A549 treated with ZK216348 at 1 μM for 4 hours (cell line): ENCODE measurements at places on chromosomes 2 and 18. TPM values are rescaled to one million over a fixed set of nuclear protein-coding genes. Genes with fewer than 3 reads are reported as not detected.

Gene CPO
- total RNA-seq = 0.13 TPM in 1 of 5 replicates, not detected in the others

Gene KCNK3
- total RNA-seq = 0.38 to 0.97 TPM (median 0.79 TPM) in 5 replicates

Gene WDCP
- 10.7 to 16.3 TPM (median 13.0 TPM) in 5 replicates for total RNA-seq

Gene ADAM23
- total RNA-seq = 9.1 to 12.6 TPM (median 10.1 TPM) in 5 replicates

Gene MALT1
- total RNA-seq = 6.8 to 12.1 TPM (median 11.1 TPM) in 5 replicates

Gene FLACC1
- 0.34 to 0.57 TPM in 2 of 5 replicates, not detected in the others for total RNA-seq

Gene UGT1A3
- total RNA-seq = 0.12 to 0.19 TPM (median 0.17 TPM) in 3 of 5 replicates, not detected in the others

Gene ANKRD30BL
- not detected in 5 replicates for total RNA-seq

Gene FBXO36
- 0.92 to 2.6 TPM (median 1.2 TPM) in 5 replicates for total RNA-seq

Gene RNF152
- total RNA-seq = 0.09 to 0.15 TPM in 2 of 5 replicates, not detected in the others

Gene PROM2
- 0.11 to 0.19 TPM (median 0.15 TPM) in 3 of 5 replicates, not detected in the others for total RNA-seq

Gene CCDC85A
- total RNA-seq = 0.12 to 0.28 TPM (median 0.17 TPM) in 5 replicates

Gene MAP3K19
- not detected in 5 replicates for total RNA-seq

Gene EVX2
- not detected in 5 replicates for total RNA-seq

Gene DOK6
- total RNA-seq = not detected in 5 replicates

Gene RAPGEF4
- 0.20 to 0.27 TPM (median 0.25 TPM) in 4 of 5 replicates, not detected in the other for total RNA-seq

Gene PGAP1
- 1.1 to 3.3 TPM (median 2.5 TPM) in 5 replicates for total RNA-seq

Gene NEDD4L
- total RNA-seq = 26.7 to 33.6 TPM (median 30.8 TPM) in 5 replicates

Gene CROCC2
- not detected in 5 replicates for total RNA-seq

Gene ACSL3
- 117 to 265 TPM (median 128 TPM) in 5 replicates for total RNA-seq

Gene CNGA3
- not detected in 5 replicates for total RNA-seq

Gene LNPK
- total RNA-seq = 7.6 to 19.0 TPM (median 13.2 TPM) in 5 replicates

Gene ALPP
- total RNA-seq = 2.4 to 3.3 TPM (median 2.7 TPM) in 5 replicates

Gene TSN
- total RNA-seq = 55.0 to 92.9 TPM (median 60.7 TPM) in 5 replicates

Gene ANKRD44
- total RNA-seq = 1.2 to 3.3 TPM (median 1.8 TPM) in 5 replicates

Gene STEAP3
- total RNA-seq = 32.7 to 55.4 TPM (median 48.8 TPM) in 5 replicates

Gene DHRS9
- total RNA-seq = 2.9 to 4.2 TPM (median 3.5 TPM) in 5 replicates

Gene HOXD12
- not detected in 5 replicates for total RNA-seq

Gene EGR4
- total RNA-seq = 0.09 to 0.43 TPM (median 0.20 TPM) in 5 replicates

Gene UGT1A8
- total RNA-seq = 0.23 TPM in 1 of 5 replicates, not detected in the others

Gene SNORC
- total RNA-seq = 3.7 to 13.5 TPM (median 9.5 TPM) in 5 replicates

Gene CLEC4F
- not detected in 5 replicates for total RNA-seq

Gene PID1
- 3.6 to 4.3 TPM (median 4.1 TPM) in 5 replicates for total RNA-seq

Gene ESPNL
- 0.14 to 0.43 TPM (median 0.22 TPM) in 4 of 5 replicates, not detected in the other for total RNA-seq

Gene ANKRD29
- total RNA-seq = 14.5 to 18.0 TPM (median 16.7 TPM) in 5 replicates

Gene ASB18
- not detected in 5 replicates for total RNA-seq

Gene ZC3H15
- total RNA-seq = 72.0 to 125 TPM (median 81.0 TPM) in 5 replicates

Gene C2orf92
- 0.54 to 1.1 TPM (median 0.66 TPM) in 5 replicates for total RNA-seq

Gene UGT1A6
- total RNA-seq = 0.65 to 1.6 TPM (median 1.0 TPM) in 5 replicates

Gene CBLN2
- 0.19 to 0.40 TPM (median 0.37 TPM) in 3 of 5 replicates, not detected in the others for total RNA-seq

Gene LRRTM4
- not detected in 5 replicates for total RNA-seq

Gene PCARE
- not detected in 5 replicates for total RNA-seq

Gene ARHGAP15
- not detected in 5 replicates for total RNA-seq

Gene ASNSD1
- 29.1 to 40.7 TPM (median 34.7 TPM) in 5 replicates for total RNA-seq

Gene IL36RN
- total RNA-seq = 0.06 to 0.13 TPM in 2 of 5 replicates, not detected in the others

Gene PPP1R1C
- 0.90 to 4.0 TPM (median 1.6 TPM) in 5 replicates for total RNA-seq

Gene BIN1
- total RNA-seq = 25.6 to 33.2 TPM (median 29.9 TPM) in 5 replicates

Gene ARHGEF4
- 5.8 to 9.2 TPM (median 7.6 TPM) in 5 replicates for total RNA-seq

Gene EVA1A
- total RNA-seq = 6.2 to 10.3 TPM (median 8.2 TPM) in 5 replicates

Gene MPPE1
- total RNA-seq = 17.3 to 20.4 TPM (median 17.8 TPM) in 5 replicates

Gene EML4
- total RNA-seq = 21.5 to 31.9 TPM (median 25.9 TPM) in 5 replicates

Gene PAIP2B
- total RNA-seq = 0.16 to 0.36 TPM (median 0.34 TPM) in 5 replicates

Gene GAL3ST2
- 0.20 to 0.46 TPM (median 0.33 TPM) in 5 replicates for total RNA-seq
